ENCODE measurements at places on chromosomes 11 and 22.

DNA sequence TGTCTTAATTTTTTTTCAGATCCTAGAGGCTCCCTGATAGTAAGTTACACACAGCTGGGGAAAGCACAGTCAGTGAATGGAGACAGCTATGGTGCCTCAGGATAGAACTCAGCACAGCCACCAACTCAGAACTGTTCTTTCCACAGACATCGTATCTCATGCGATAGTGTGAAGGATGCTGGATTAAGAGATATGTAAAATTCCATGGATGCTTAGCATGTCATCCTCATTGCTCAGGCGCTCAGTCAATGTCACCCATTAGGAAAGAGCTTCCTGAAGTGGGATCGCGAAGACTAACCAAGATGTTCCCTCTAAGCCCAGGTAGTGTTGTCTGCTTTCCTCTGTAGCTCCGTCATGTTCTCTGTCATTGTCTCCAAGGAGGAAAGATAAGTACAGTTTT lies 1000.4 kb downstream of the OPCML start:
- DNase-seq: no peak

- no peak for DNase-seq
These were observed 644.2 kb downstream of the ETS1 start for GRCh38 chr11:127943152-127943551.

DNA sequence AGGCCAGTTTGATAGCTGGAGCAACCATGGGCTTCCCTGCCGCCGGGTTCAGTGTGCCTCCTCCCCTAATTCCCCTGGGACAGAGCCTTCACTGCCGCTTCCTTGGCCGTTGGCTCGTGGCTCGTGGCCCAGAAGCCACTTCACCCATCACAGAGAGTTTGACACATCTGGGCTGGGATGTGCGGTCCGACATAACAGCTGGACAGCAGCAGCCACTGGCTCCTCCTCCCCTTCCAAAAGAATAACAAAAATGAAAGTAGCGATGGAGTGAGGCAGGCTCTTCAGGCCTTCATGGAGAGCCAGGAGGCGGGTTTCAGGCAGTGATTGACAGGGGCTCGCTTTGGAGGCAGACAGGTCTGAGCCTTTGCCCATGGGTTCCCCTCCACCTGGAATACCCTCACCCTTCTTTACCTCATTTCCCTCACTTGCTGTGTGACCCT lies 8.2 kb downstream of the CREB3L1 start:
- no peak for DNase-seq

DNA sequence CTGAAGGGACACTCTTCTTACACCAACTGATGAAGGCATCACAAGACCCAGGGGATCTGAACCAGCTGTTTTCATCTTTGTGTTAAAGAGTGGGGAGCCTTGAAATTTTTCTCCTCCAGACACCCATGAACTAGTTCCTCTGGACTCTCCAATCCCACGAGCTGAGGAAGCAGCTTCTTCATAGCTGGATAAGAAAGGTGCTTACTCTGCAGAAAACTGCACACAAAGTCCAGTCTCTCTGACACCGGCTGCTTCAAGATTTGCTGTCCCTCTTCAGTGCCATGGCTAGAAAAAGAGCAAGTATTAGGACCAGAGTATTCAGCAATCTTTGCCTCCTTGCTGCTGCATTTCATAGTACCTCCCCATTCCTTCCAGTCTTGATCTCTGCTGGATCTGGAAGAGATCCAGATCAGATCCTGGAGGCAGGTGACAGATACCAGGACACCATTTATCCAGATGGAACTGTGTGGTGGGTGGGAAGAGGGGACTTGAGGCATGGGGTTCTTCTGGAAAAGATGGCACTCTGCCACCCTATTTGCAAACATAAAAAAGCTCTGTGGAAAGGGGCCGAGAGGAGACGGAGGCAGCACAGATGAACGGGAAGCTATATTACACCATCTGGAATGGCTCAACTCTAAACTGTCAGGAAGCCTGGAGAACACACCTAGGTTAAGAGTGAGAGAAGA lies 25.5 kb downstream of the IL18BP start:
- DNase-seq: no peak

Measured in endodermal cell (in vitro differentiated cells).